ENCODE measurements at places on chromosomes 5 and 9.

GRCh38 chr5:62112689-62113228, 193.2 kb upstream of the KIF2A start:
- H3K27ac ChIP-seq, result no peak overlapping the region
- H3K27me3 ChIP-seq, result peaks cover 20% of the 10 kb centered on the region
- no peaks in the 10 kb centered on the region for H3K36me3 ChIP-seq
- DNase-seq, result no peak
- H3K4me1 ChIP-seq, result no peaks in the 10 kb centered on the region

GRCh38 chr5:80190960-80191359, 64.9 kb downstream of the SERINC5 start:
- H3K4me3 ChIP-seq, result no peak overlapping the region
- peak overlapping the region; percentile 21 for H3K27ac ChIP-seq
- H3K36me3 ChIP-seq, result peaks cover 5% of the 10 kb centered on the region
- peaks cover 50% of the 10 kb centered on the region for H3K4me1 ChIP-seq
- no peaks in the 10 kb centered on the region for H3K27me3 ChIP-seq
- DNase-seq, result no peak

DNA sequence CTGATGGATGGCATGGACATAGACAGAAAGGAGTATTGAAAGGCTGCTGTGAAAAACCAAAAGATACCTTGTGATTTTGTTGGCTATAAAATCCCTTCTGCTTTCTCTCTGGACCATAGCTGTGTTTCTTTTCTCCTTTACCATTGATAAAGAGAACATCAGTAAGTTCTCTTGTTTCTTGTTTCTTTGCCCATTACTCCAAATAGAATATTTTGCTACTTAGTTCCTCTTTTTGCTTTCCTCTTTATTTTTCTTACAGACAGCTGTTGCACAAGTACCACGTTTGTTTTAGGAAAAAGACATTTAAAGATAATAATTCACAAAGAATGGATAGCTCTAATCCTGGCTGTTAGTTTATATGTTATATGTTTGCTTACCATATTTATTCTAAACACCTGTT, 1129.2 kb downstream of the DTWD2 start:
- DNase-seq, result no peak
- no peaks in the 10 kb centered on the region for H3K36me3 ChIP-seq
- H3K27ac ChIP-seq, result no peak overlapping the region

- DNase-seq, result no peak
- H3K27ac ChIP-seq, result no peak overlapping the region
- H3K36me3 ChIP-seq, result no peaks in the 10 kb centered on the region
Observed at GRCh38 chr5:145204743-145205142, 630.4 kb downstream of the PRELID2 start.

- H3K27me3 ChIP-seq, result no peaks in the 10 kb centered on the region
- H3K4me3 ChIP-seq, result peak overlapping the region; percentile 69
- no peak for DNase-seq
- peaks cover 3% of the 10 kb centered on the region for H3K36me3 ChIP-seq
Observed at GRCh38 chr9:120710110-120710981, 3.9 kb downstream of the MEGF9 start.

DNA sequence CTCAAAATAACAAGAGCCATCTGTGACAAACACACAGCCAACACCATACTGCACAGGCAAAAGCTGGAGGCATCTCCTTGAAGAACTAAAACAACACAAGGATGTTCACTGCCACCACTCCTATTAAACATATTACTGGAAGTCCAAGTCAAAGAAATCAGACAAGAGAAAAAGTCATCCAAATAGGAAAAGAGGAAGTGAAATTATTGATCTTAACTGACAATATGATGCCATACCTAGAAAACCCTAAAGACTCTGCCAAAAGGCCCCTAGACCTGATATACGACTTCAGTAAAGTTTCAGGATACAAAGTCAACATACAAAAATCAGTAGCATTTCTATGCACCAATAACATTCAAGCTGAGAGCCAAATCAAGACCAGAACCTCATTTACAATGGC, 30.0 kb upstream of the MACIR start:
- H3K4me3 ChIP-seq, result no peak overlapping the region
- no peak for DNase-seq
- peaks cover 4% of the 10 kb centered on the region for H3K4me1 ChIP-seq
- H3K36me3 ChIP-seq, result no peaks in the 10 kb centered on the region

All from type B pancreatic cell (in vitro differentiated cells).